A549 treated with CpdA at 1 μM for 4 hours (cell line): ENCODE measurements at places on chromosomes 2 and 18. TPM values are rescaled to one million over a fixed set of nuclear protein-coding genes. Genes with fewer than 3 reads are reported as not detected.

Gene EFEMP1
- total RNA-seq, result 30.5 to 60.6 TPM (median 41.0 TPM) in 5 replicates

Gene GALNT3
- total RNA-seq, result not detected in 5 replicates

Gene NYAP2
- total RNA-seq, result 0.02 TPM in 1 of 5 replicates, not detected in the others

Gene TDRD15
- total RNA-seq, result not detected in 5 replicates
